Amygdala (tissue), 56 donors: ENCODE measurements at places on chromosomes 6 and 20.

DNA sequence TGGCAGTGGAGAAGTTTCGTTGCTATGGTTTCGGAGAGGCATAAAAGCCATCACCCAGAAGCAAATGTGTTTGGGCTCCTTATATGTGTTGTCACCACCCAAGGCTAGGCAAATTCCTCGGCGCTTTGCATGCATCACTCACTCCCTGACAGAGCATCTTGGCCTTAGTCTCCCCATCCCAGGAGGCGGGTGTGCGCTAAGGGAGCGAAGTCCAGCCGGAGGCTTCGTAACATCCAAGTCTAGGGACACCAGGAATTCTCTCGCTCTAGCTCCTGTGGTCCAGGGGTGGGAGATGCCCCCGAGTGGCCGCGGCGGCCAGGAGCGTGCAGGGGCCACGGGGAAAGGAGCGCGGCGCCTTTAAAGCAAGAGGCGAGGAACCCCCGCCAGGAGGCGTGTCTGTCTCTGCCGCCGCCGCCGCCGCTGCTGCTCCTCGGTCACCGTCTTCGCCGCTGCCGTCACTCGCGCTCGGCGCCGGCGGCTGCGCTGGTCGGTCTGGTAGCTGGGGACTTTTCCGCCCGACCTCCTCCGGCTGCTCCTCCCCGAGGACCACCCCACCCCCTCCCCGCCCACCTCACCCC, at the start of gene GRIK2:
Gene GRIK2 (plus strand): TSS at position 458 of the 578 bp plus-strand sequence.
- DNase-seq, result no peak

GRCh38 chr20:56342783-56343182, 16.0 kb upstream of the FAM210B start:
- DNase-seq, result no peak

DNA sequence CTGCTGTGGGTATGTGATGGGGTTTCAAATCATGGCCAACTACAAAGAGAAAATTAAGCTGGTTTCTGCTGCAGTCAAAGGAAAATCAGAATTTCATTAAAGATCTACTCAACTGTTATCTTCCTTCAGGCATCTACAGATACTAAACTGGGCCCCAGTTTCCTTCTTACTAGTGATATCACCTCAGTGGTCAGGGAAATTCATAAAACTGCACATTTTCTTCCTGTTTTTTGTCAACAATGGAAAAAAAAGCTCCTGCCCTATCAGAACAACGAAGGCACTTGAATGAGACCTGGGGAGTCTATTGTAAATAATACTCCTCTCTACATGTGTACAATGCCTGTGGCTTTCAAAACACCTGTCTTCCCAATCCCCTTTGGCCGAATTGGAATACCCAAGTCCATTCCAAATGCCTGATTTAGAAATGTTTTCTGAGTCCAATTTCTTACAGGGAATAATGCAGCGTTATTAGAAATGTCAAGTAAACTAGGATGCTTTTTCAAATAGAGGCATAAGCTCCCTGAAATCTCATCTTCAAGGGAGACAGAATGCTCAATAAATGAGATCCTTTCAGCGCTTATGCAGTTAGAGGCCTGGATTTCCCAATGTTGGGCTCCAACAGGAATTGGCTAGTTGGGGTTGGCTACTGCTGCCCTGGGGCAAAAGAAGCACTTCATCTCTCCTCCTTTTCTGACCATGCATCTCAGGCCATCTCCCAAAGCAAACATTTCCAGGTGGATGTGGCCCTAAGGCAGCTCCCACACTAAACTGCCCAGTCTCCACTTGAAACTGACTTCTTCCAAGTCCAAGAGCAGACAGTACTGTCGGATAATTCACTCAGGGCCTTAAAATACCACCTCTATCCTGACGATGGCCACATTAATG, 143.3 kb downstream of the NFATC2 start:
- no peak for DNase-seq

DNA sequence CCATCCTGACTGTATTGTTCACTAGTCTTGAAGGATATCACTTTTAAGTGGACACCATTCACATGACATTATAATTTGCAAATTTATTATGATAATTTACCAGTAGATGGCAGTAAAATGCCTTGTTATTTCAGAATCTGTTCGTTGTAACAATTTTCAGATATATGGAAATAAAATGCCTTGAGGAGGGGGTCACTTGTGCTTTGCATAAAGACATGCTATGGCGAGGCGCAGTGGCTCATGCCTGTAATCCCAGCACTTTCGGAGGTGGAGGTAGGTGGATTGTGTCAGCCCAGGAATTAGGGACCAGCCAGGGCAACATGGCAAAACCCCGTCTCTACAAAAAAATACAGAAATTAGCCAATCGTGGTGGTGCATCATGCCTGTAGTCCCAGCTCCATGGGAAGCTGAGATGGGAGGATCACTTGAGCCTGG, 9.0 kb upstream of the NCOA6 start:
- DNase-seq, result no peak

DNA sequence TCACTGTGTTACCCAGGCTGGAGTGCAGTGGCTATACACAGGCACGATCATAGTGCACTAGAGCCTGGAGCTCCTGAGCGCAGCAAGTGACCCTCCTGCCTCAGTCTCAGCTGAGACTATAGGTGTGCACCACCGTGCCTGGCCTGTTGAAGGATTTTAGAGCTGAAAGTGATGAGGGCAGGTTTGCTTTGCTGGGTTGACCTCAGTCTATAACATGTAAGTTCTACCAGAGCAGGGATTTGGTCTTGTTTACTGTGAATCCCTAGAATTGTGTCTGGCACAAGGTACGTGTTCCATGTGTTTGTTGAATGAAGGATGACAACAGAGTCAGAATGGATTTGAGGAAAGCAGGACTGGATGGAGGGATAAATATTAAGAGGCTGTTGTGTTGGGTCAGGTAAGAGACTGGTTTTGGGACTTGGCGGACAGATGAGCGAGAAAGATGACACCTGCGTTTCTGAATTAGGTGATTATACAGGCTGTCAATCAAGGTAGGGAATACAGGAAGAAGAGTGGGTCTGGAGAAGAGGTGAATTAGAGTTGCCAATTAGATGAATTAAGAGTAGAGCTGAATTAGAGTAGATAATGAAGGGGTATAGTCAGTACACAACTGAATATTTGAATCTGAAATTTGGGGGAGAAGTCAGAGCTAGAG, 6.5 kb downstream of the ASXL1 start:
- no peak for DNase-seq

DNA sequence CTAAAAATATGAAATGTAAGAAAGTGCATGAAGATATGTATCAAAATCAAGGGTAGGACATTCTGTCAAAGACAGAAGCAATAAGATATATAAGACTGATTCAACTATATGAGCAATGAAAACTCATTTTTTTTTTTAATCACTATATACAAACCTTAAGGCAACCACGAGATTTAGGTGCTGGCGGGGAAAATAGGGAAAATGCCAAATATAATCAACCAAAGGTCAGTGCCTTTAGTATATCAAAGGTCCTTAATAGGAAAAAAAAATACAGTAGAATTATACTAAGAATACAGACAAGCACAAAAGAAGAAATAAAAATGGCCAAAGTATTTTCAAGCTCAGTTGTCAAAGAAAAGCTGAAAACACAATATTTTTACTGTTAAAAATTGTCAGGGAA, 24.1 kb downstream of the SUPT3H start:
- DNase-seq, result no peak

DNA sequence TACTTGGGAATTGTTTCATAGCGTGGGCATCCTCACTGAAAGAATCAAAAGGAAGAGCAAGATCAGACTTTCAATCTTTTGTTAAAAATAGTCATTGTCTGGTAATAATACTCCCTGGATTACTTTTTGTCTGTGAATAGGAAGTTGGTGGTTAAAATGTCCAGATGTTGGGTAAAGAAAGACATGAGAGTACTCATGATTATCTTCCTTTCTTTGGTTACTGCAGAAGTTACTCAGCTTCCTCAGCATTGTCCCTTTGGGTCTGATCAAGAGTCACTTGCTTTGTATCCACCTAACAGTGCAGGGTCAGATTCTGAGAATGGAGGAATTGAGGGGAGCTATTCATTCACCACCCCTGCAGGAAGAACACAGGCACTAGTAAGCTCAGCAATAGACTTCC, 54.6 kb downstream of the RIN2 start:
- no peak for DNase-seq

DNA sequence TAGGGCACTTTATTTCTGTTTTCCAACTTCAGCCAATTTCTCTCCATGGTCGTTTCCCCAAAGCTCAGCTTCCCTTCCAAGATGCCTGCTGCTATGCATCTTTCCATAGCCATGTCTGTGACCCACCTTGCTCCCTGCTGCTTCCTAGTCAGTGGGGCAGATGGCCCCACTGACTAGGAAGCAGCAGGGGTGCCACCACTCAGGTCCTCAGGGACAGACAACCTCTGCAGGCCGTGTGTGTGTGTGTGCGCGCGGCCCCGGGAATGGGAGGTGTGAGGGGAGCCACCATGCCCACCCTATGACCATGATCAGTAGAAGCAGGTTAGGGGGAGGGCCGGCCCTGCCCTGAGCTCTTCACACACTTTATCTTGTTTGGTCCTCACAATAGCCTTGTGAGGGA, 2.7 kb upstream of the IP6K3 start:
- no peak for DNase-seq

GRCh38 chr6:30495993-30496392, 6.7 kb downstream of the HLA-E start:
- no peak for DNase-seq

DNA sequence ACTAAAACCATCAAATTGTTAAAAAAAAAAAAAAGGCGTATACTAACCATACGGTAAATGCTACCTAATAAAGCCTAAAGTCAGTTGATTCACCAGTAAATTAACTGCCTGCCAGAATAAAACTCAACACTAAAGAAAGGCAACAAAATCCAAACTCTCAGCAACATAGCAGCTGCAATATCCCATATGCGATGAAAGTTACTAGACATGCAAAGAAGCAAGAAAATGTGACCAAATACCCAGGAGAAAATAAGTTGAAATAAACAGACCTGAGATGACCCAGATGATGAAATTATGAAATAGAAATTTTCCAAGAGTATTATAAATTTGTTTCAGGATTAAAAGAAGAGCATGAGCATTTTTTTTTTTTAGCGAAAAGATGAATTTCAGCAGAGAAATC, 103.6 kb upstream of the EDN1 start:
- DNase-seq, result no peak

- no peak for DNase-seq
These were observed 40.5 kb upstream of the RAB32 start for GRCh38 chr6:146503096-146503495.

- no peak for DNase-seq
These were observed 699 bp downstream of the PTPRT start for GRCh38 chr20:43188861-43189553.

GRCh38 chr6:145758113-145758512, 22.8 kb upstream of the EPM2A start:
- DNase-seq, result no peak

- DNase-seq, result no peak
These were observed 13.6 kb downstream of the ITPA start for GRCh38 chr20:3222635-3223600.

GRCh38 chr6:53977551-53977950, 133.7 kb upstream of the MLIP start:
- DNase-seq, result no peak

DNA sequence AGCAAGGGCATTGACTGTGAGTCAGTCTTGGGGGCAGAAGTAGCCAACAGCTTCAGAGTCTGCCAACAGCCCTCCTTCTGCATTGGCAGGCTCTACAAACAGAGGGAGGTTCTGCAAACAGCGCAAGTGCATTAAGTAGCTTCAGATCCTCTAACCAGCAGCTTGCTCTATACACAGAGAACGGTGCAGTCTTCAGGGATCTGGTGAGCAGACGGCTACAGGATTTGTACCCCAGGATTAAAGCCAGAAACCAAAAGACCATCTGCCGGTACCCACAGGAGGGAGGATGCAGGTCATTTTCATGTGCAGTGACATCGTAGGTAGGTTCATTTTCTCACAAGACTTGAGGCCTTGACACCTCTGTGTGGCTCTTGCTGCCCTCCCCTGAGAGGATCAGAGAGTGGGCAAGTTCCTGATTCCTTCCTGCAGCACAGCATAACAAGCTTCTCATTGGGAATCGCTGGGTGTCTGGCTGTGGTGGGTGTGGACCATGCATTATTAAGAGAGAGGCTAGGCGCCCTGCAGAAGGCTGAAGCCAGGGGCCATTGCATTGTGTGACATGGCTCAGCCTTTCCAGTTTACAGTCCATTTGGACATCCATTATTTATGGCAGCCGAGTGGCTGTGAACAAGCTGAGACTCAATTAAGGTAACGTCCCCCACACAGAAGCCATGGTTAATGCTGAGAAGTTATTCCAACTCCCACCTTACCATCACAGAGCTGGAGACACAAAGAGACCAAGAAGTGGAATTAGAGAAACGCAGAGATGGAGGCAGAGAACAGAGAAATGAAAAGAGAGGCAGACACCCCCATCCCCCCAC, 250.0 kb downstream of the LRFN2 start:
- DNase-seq, result no peak

DNA sequence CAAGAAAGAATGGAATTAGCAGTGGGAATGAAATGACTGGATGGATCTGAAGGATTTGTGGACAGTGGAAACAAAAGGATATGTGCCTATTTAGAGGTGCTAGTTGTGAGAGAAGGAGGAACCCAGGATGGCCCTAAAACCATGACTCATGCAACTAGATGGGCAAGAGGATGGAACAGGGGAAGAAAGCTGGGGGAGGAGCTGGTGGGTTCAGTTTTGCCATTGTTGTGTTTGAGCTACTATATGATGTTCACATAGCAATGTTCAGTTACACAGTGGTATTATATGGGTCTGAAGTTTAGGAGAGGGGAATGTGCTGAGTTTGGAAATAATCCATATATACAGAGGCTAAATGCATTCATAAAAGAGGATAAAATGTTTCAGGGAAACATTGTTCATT, 125.7 kb upstream of the SSTR4 start:
- no peak for DNase-seq

- no peak for DNase-seq
These were observed 21.0 kb downstream of the CEP43 start for GRCh38 chr6:167020206-167020605.

DNA sequence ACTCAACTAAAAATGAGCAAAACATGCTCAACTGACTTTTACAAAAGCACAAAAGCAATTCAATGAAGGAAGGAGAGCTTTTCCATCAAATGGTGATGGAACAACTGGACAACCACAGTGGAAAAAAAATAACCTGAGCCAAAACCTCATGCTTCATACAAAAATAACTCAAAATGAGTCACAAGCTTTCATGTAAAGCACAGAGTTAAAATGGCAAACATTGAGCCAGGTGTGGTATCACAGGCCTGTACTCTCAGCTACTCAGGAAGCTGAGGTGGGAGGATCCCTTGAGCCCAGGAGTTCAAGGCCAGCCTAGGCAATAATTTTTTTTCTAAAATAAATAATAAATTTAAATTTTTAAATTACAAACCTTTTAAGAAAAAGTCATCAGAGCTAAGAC, 18.4 kb upstream of the HLA-G start:
- no peak for DNase-seq

- peak; percentile 76 for DNase-seq
These were observed 8.8 kb downstream of the PXDC1 start for GRCh38 chr6:3742426-3743344.

- DNase-seq, result no peak
These were observed 80.1 kb upstream of the MLIP start for GRCh38 chr6:54031169-54031568.

GRCh38 chr20:3208786-3209256, 477 bp upstream of the ITPA start:
- DNase-seq, result no peak
